ENCODE measurements at places on chromosomes 7 and 10.
A peak's percentile ranks its signal among the peaks of the same experiment; 100 is the strongest.

DNA sequence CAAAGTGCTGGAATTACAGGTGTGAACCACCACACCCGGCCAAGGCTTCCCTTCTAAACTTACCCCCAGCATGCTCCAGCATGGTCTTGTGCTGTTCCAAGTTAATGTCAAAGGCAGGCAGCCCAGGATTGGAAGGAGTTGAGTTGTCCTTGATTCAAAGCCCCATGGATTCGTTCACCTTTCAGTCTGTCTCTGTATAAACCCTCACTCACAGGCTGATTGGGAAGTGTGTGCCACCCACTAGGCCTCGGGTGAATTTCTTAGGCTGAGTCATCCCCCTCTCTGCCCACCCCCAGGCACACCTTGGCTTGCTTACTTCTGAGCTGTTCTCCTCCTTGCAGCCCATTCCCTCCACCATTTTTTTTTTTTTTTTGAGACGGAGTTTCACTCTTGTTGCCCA is 13.3 kb upstream of the PRDX3 start:
- no peak for DNase-seq

GRCh38 chr10:34861293-34862021 is 46.4 kb upstream of the PARD3 start:
- peak; percentile 18 for DNase-seq

- DNase-seq = peak; percentile 6
Observed at GRCh38 chr7:131400681-131401176, 73.1 kb downstream of the MKLN1 start.

- DNase-seq = peak; percentile 40
Observed at GRCh38 chr10:30630571-30630970, 1.0 kb upstream of the LYZL2 start.

- peak; percentile 60 for DNase-seq
Observed at GRCh38 chr7:47225387-47226131, 356.4 kb downstream of the TNS3 start.

GRCh38 chr7:91869661-91870060 is 10.8 kb downstream of the MTERF1 start:
- no peak for DNase-seq

DNA sequence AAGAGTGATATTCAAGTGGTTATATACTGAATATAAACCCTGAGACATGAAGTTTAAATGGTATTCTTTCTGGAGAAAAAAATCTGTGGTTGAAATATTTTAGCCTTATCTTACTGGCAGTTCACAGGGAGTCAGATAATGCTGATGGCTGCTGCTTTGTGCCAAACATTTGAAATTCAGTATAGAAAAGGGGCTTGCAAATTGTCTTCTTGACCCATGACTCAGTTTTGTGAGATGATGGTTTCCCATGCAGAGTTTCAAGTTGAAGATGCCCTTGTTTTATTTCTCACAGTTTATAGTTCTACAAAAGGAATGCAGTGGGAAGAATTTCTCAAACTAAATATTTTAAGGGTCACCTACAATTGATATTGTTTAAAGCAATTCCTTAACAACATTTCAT is 251.1 kb upstream of the MEOX2 start:
- DNase-seq = peak; percentile 46

DNA sequence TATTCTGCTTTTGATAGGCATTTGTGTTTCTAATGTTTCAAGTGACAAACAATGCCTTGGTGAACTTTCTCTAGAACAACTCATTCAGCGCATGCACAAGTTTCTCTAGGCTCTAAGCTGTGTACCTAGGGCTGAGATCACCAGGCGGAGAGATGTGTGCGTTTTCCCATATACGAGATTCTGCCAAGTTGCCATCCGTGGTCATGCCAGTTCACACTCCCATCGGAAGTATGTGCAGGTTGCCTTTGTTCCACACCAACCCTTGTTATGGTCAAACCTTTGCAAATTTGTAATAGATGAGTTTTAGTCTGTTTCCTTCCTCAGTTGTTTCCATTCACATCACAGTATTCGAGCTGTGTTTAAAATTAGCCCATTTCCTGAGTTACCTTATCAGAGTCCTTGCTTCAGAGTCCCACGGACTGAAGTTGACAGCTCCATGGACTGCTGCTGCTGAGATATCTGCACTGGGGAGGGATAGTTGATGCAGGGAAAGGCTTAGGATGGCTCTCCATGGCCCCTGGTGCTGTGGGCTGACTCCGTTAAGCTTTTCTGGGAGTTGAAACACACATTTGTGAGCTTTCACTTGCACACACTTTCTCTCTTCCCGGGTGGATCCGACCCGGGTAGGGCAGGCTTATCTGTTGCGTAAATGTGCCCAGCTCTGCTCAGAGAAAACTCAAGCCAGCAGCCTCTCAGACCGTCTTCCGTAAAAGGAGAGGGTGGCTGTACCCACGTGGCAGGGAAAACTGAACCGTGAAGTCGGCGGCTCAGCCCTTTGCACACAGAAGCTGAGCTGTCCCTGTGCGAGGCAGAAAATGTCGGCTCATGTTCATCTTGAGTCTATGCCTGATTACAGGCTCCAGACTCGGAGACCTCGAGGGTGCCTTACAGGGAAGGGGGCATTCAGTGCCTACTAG is 49.4 kb downstream of the HK1 start:
- DNase-seq = peak; percentile 55

- DNase-seq = no peak
Observed at GRCh38 chr7:129435414-129435829, 1.2 kb downstream of the STRIP2 start.

- peak; percentile 50 for DNase-seq
Observed at GRCh38 chr7:33186192-33186591, 56.8 kb downstream of the BBS9 start.

DNA sequence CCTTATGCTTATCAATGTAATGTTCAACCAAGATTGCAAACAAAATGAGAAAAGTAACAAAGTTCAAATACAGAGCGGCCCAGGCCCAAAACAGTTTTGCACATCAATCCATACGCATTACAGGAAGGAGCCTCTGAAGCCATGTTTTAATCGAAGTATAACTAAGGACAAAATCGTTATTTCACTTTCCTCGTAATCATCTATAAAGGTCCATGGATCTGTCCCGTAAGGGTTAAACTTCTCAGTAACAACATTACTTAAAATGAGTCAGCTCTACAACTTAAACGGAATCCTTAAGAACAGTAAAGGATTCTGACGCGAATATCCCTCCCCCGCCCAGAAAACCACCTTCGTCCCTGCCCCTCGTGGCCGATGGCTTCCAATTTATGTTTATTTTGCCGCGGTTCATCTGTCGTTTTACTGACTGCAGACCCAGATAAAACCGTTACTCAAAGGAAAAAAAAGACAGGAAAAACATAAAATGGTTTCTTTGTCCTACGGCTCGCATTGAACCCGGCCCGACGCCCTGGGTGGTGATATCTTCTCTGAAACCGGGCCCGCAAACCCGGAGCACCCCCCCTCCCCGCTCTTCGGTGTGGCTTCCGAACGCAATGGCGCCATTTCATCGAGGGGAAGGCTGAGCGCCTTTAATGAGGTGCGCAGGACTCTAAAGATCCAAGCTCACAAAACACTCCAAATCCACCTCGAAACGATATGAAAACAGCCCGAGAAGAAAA is 1.1 kb downstream of the HNRNPA2B1 start:
- peak; percentile 45 for DNase-seq

Data from fibroblast of skin of scalp (primary cell).